ENCODE measurements at places on chromosomes 3 and 15. TPM values are rescaled to one million over a fixed set of nuclear protein-coding genes. Genes with fewer than 3 reads are reported as not detected.

KBTBD13 gene
- not detected for polyA plus RNA-seq

AMT gene
- 9.0 TPM for polyA plus RNA-seq

EPHB3 gene
- not detected for polyA plus RNA-seq

DNAJA4 gene
- polyA plus RNA-seq: 15.4 TPM

IQCF5 gene
- not detected for polyA plus RNA-seq

PCSK6 gene
- 0.33 TPM for polyA plus RNA-seq

TUSC2 gene
- 89.0 TPM for polyA plus RNA-seq

SLC28A1 gene
- not detected for polyA plus RNA-seq

MCCC1 gene
- polyA plus RNA-seq: 9.2 TPM

RAB27A gene
- polyA plus RNA-seq: 7.3 TPM

TRPM1 gene
- polyA plus RNA-seq: 0.54 TPM

SH3BP5 gene
- polyA plus RNA-seq: 35.3 TPM

ADGRG7 gene
- not detected for polyA plus RNA-seq

TM4SF18 gene
- polyA plus RNA-seq: 150 TPM

HYAL3 gene
- polyA plus RNA-seq: 12.8 TPM

PLXNB1 gene
- 45.2 TPM for polyA plus RNA-seq

KNL1 gene
- polyA plus RNA-seq: 4.0 TPM

DET1 gene
- polyA plus RNA-seq: 5.6 TPM

NMNAT3 gene
- polyA plus RNA-seq: 1.1 TPM

FRG2C gene
- not detected for polyA plus RNA-seq

TMCO5A gene
- polyA plus RNA-seq: not detected

CFAP91 gene
- polyA plus RNA-seq: 1.0 TPM

LRRC49 gene
- polyA plus RNA-seq: 3.0 TPM
